ENCODE measurements at places on chromosomes 7 and 10. TPM values are rescaled to one million over a fixed set of nuclear protein-coding genes. Genes with fewer than 3 reads are reported as not detected.

- no peak for DNase-seq
Measured at GRCh38 chr7:78099715-78100394, 301.3 kb downstream of the PHTF2 start.

GRCh38 chr10:119806334-119807130 is 66.1 kb downstream of the MCMBP start:
- no peak for DNase-seq

ASB13 gene
- total RNA-seq: 0.59 TPM

GRCh38 chr7:1645476-1645875 is 24.6 kb upstream of the ELFN1 start:
- DNase-seq: no peak

FAM107B gene
- total RNA-seq: 103 TPM

DNA sequence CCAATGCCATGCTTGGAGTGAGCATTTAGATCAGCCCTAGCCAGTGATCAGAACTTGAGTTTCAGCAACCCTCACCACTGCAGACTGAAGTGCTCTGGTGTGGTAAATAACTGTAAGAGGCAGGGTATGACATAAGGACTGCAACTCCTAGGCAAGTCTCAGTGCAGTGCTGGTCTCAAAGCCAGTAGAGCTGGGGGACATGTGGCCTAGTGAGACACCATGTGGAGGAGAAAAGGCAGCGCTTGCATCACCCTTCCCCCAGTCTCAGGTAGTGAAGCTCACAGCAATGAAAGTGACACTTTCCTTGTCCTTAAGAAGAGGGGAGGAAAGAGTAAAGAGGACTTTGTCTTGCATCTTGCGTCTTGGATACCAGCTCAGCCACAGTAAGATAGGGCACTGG is 386.8 kb upstream of the POT1 start:
- DNase-seq: peak; percentile 2

ITIH2 gene
- not detected for total RNA-seq
